ENCODE measurements at places on chromosomes 3 and 15.

DNA sequence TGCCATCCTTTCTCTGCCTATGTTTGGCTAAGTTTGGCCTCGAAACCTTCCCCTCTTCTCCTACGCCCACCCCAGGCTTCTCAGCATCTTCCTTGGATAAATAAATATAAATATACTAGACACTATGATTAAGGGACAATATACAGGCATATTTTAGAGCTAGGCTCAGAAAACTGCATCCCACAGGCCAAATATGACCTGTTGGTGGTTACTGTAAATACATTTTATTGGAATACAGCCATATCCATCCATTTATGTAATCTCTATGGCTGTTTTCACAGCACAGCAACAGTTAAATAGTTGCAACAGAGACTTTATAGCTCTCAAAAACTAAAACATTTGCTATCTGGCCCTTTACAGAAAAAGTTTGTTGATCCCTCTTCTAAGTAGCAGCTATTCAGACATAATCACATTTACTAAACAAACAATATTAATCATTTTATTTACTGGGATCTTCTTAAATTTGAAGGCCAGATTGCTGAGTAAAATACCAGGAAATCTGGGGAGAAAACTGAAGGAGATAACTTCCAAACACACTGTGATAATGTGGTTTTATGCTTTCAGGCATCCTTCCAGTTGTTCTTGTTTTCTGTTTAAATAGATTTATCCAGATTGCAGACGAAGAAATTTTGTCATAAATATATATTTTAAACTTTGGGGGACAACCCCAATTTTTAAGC lies 269.7 kb upstream of the THRB start:
- no peak for DNase-seq

GRCh38 chr15:99474909-99475753 lies 90.7 kb upstream of the MEF2A start:
- no peak for DNase-seq

GRCh38 chr3:154184582-154184981 lies 63.4 kb downstream of the ARHGEF26 start:
- DNase-seq, result no peak

DNA sequence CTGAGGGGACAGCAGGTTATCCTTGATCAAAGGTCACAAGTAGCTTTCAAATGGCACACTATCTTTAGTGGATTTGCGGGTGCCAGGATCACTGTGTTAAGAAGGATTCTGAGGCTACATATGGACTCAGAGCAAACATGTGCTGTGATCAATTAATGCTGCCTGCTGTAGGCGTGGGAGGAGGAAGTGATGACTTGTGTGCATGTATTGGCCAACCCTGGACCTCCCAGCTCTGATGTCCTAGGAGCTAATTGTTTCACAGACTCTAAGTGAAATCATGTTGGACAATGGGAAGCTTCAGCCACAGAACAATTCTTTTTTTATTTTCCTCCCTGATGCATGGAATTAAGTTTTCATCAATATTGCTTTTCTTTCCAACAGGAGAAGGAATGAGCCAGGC lies 24.4 kb downstream of the FAH start:
- no peak for DNase-seq

DNA sequence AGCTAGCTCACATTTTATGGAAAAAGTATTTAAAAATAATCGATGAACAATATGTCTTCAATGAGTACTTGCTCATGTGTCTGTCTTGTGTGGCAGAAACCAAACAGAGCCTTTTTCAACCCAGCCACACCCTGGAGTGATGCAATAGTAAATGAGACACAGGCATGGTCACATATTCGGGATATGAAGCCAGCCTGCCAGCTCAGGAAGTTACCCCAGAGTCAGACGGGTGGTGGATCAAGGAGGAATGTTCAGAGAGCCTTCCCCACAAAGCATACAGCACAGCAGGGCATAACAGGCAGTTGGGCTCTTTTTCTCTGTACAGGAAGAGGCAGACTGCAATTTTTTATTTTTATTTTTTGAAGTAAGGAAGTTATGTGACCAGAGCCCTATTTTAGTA lies 27.3 kb downstream of the LARP6 start:
- DNase-seq, result no peak
